ENCODE measurements at places on chromosomes 7 and 10.

DNA sequence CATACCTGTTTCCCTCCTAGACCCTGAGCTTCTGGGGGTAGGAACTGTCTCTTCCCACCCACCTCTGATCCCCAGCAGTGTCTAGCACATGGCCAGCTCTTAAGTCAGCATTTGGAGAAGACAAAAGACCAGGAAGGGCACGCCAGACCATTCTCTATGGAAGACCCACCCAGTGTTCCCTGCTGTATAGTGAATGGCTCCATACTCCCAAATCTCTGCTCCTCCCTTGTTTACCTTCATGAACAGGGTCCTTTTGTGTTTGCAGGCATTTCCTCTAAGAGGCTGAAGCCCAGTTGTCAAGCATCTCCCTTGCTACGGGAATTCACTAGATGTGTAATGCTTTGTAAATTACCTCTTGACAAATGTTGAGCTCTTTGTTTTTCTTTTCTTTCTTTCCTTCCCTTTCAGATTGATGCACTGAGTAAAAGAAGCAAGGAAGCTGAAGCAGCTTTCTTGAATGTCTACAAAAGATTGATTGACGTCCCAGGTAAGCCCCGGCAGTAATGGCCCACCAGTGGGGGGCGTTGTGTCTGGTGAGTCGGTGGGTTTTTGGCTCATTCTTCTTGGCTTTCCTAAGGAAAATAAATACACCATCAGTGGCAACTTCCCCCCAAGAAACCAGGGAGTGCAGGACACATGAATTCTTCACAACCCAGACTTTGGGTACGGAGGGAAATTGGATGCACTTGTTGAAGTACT lies 216.6 kb upstream of the SH2B2 start:
- DNase-seq, result no peak

- DNase-seq, result no peak
These were observed 246.2 kb downstream of the ETV1 start for GRCh38 chr7:13743226-13743625.

GRCh38 chr7:41955893-41956675 lies 253.2 kb upstream of the INHBA start:
- no peak for DNase-seq

- DNase-seq, result no peak
These were observed 26.7 kb downstream of the TSPAN14 start for GRCh38 chr10:80480852-80481251.

DNA sequence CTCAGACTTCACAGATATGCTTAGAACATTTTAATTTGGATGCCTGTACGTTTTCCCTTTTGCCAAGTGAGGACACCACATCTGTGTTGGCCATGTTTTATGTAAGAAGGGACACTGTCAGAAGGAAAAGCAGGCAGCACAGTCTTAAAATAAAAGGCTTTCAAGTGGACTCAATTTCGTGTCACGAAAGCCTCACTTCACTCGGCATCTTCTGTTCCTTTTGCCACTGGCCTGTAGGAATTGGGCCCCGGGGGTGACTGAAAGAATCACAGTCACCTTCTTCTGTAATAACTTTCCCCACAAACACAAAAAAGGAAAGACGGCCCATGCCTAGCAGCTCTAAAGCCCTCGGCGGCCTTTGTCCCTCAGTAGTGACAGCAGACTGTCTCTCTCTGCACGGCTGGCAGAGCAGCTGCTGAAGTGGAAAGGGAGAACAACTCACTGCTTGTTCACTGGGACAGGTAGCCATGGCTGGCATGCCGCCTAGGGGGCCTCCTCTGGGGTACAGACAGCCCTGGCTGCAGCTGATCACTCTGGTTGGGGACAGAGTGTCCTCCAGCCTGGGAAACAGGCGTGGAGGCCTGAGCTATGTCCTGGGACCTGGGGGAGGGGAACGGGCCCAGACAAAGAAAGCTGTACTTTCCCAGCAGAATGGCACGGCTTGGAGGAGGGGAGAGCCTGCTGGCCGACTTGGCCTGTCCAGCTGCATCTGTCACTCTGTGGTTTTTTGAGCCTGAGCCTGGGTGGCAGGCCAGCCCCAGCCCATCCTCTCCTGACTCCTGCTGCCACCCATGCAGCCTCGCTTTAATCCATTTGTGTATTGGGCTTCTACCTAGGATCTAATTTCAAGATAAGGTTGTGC lies 4.4 kb downstream of the RASSF4 start:
- no peak for DNase-seq

- DNase-seq, result no peak
These were observed 24.2 kb upstream of the AQP1 start for GRCh38 chr7:30887464-30887872.

- DNase-seq, result no peak
These were observed 771.2 kb downstream of the NXPH1 start for GRCh38 chr7:9204571-9204970.

DNA sequence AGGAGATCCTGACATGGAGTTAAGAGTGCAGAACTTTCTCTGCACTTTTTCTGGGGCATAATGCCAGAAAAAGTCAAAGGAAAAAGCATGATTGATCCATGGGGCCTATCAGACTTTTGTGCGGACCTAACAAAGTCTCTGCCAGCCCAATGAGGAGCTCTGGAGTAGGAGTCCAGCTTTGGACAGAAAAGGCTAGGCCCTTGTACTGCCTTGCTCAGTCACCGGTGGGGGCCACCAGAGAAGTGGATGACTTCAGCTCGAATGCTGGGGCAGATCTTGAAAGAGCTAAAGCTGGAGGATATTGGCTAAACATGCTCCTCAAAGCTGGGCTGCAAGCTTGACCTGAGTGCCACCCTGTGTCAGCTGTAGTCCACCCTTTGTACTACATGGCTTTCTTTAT lies 2.8 kb upstream of the ZC3HAV1 start:
- no peak for DNase-seq

- no peak for DNase-seq
These were observed 127.7 kb upstream of the NOBOX start for GRCh38 chr7:144531181-144531580.

DNA sequence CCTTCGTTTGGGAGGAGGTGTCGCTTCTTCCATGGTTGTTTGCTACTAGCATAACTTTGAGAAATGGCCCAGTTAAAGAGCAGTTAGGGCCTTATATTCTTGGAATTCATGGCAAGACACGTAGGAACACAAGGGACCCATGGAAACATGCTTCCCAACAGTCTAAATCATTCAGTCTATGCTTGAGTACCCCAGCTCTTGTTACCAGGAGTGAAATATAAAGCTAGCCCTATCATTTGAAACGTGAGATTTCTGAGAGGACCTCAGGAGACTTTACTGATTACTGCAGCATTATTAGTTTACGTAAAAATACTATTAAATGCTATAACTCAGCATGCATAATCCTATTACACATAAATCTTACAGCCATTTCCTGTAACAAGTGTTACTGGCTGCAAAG lies 328.6 kb upstream of the CDC14C start:
- no peak for DNase-seq
